MG63 (cell line): ENCODE measurements at places on chromosomes 12 and 14. TPM values are rescaled to one million over a fixed set of nuclear protein-coding genes. Genes with fewer than 3 reads are reported as not detected.

WNT1 gene
- not detected in 2 replicates for total RNA-seq

CEP128 gene
- total RNA-seq: 0.22 and 1.4 TPM in 2 replicates

RHEBL1 gene
- 0.16 TPM in 1 of 2 replicates, not detected in the other for total RNA-seq

SINHCAF gene
- 67.6 and 136 TPM in 2 replicates for total RNA-seq

TCL1A gene
- total RNA-seq: not detected in 2 replicates

ASIC1 gene
- 1.5 and 1.7 TPM in 2 replicates for total RNA-seq

LHX5 gene
- total RNA-seq: not detected in 2 replicates

HOXC5 gene
- not detected in 2 replicates for total RNA-seq

SPIC gene
- total RNA-seq: not detected in 2 replicates

AICDA gene
- not detected in 2 replicates for total RNA-seq

BRMS1L gene
- 1.4 and 2.2 TPM in 2 replicates for total RNA-seq

MANSC4 gene
- total RNA-seq: not detected in 2 replicates

MYG1 gene
- 30.8 and 42.8 TPM in 2 replicates for total RNA-seq

PLCZ1 gene
- not detected in 2 replicates for total RNA-seq

PPFIA2 gene
- total RNA-seq: not detected in 2 replicates

EXOC3L4 gene
- total RNA-seq: 0.17 TPM in 1 of 2 replicates, not detected in the other

E2F7 gene
- total RNA-seq: 2.4 and 2.5 TPM in 2 replicates

KRT82 gene
- total RNA-seq: not detected in 2 replicates

KRT75 gene
- not detected in 2 replicates for total RNA-seq

OR4Q3 gene
- total RNA-seq: not detected in 2 replicates

INTS13 gene
- 87.1 and 123 TPM in 2 replicates for total RNA-seq

ANKRD33 gene
- total RNA-seq: not detected in 2 replicates

KIF26A gene
- total RNA-seq: 0.92 and 1.1 TPM in 2 replicates

TAS2R10 gene
- total RNA-seq: not detected in 2 replicates

KRT79 gene
- total RNA-seq: not detected in 2 replicates

EGLN3 gene
- total RNA-seq: 4.5 and 9.3 TPM in 2 replicates

PTPRO gene
- total RNA-seq: 0.15 and 1.3 TPM in 2 replicates

NTF3 gene
- total RNA-seq: not detected in 2 replicates

OTUB2 gene
- total RNA-seq: 0.63 and 1.2 TPM in 2 replicates

KRT78 gene
- not detected in 2 replicates for total RNA-seq

PSMA6 gene
- total RNA-seq: 302 and 372 TPM in 2 replicates

HPD gene
- 0.56 and 3.1 TPM in 2 replicates for total RNA-seq

FOXG1 gene
- 0.03 and 0.67 TPM in 2 replicates for total RNA-seq

ACSM4 gene
- total RNA-seq: not detected in 2 replicates

CYP46A1 gene
- total RNA-seq: not detected in 2 replicates

RNASE2 gene
- not detected in 2 replicates for total RNA-seq

MIPOL1 gene
- 6.0 and 9.2 TPM in 2 replicates for total RNA-seq

KLRC1 gene
- total RNA-seq: not detected in 2 replicates

BDKRB1 gene
- total RNA-seq: 30.5 and 40.5 TPM in 2 replicates

SAMD15 gene
- 0.30 TPM in 1 of 2 replicates, not detected in the other for total RNA-seq

DLK1 gene
- total RNA-seq: not detected in 2 replicates

YBX3 gene
- total RNA-seq: 325 and 352 TPM in 2 replicates

NYNRIN gene
- total RNA-seq: 0.30 TPM in 1 of 2 replicates, not detected in the other

PROX2 gene
- not detected in 2 replicates for total RNA-seq

NID2 gene
- 2.3 and 4.6 TPM in 2 replicates for total RNA-seq

NDRG2 gene
- 17.5 and 51.7 TPM in 2 replicates for total RNA-seq

TAS2R50 gene
- total RNA-seq: not detected in 2 replicates

SOX5 gene
- total RNA-seq: not detected in 2 replicates

SOAT2 gene
- not detected in 2 replicates for total RNA-seq

GLT8D2 gene
- total RNA-seq: not detected in 2 replicates

OTOGL gene
- total RNA-seq: 0.32 TPM in 1 of 2 replicates, not detected in the other

XRCC3 gene
- 31.5 and 58.1 TPM in 2 replicates for total RNA-seq

ERBB3 gene
- total RNA-seq: 0.56 TPM in 1 of 2 replicates, not detected in the other

DNAI7 gene
- 0.84 TPM in 1 of 2 replicates, not detected in the other for total RNA-seq

MED6 gene
- total RNA-seq: 19.2 and 28.2 TPM in 2 replicates

KCNMB4 gene
- 0.26 TPM in 1 of 2 replicates, not detected in the other for total RNA-seq

DNAH10 gene
- total RNA-seq: 0.25 and 0.40 TPM in 2 replicates

CLEC1B gene
- not detected in 2 replicates for total RNA-seq

TSPAN8 gene
- not detected in 2 replicates for total RNA-seq

LRTM2 gene
- total RNA-seq: not detected in 2 replicates
